ENCODE measurements at places on chromosomes 3 and 15.

DNA sequence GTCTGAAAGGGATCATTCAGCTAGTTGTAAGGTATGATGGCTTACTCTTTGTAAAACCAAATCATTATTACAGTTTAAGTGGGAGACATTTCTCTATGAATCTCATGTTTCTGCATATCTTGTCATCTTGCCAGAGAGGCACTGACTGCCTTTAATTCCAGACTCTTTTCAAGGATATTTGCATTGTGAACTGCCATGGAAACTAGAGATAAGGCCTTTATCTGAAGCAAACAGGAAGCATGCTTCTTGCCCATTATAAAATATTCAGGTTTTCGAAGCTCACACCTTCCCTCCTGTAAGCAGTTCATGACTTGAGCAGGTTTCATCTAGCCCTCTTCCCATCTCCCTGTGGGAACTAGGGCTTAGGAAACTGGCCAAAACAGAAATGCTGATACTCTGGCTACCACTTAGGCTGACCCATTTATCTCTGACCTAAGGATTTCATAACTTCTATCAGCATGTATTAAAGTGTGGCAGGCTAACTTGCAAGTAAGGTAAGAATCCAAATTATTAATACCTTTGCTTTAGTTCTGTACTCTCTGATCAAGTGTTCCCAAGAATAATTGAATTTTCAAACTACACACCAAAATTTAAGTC, 326.6 kb upstream of the ALCAM start:
- no peak for DNase-seq

DNA sequence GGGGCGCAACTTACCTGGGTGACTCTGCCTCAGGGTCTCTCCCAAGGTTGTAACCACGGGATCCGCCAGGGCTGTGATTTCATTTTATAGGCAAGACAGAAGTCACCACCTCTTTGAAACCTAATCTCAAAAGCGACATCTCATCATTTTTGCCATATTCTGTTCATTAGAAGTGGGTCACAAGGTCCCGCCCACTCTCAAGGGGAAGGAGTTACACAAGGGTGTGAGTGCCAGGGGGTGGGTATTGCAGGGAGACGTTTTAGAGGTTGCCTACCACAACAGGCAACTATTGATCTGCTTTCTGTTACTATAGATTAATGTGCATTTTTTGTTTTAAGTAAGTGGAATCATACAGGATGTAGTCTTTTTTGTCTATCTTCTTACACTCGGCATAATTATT, 56.6 kb upstream of the ADPGK start:
- no peak for DNase-seq

DNA sequence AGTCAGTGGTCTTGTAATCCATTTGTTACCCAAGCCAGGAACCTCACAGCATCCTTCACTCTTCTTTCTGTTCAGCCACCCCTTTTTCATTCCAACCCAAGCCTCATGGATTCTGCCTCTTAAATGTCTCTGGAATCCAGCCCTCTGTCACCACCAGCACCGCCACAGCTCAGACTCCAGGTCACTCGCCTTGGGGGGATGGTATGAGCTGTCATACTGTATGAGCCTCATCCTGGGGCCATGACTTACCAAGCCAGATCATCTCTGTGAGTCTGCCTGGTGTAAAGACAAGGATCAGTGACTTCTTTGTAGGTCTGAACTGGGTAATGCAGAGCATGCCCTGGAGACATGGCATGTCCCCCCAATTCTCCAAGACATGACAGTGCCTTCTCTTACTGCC, 79.6 kb downstream of the PGPEP1L start:
- DNase-seq: no peak

GRCh38 chr15:50145451-50145872, 26.4 kb upstream of the ATP8B4 start:
- no peak for DNase-seq

GRCh38 chr3:139458348-139458747, 18.0 kb downstream of the RBP2 start:
- DNase-seq: no peak

DNA sequence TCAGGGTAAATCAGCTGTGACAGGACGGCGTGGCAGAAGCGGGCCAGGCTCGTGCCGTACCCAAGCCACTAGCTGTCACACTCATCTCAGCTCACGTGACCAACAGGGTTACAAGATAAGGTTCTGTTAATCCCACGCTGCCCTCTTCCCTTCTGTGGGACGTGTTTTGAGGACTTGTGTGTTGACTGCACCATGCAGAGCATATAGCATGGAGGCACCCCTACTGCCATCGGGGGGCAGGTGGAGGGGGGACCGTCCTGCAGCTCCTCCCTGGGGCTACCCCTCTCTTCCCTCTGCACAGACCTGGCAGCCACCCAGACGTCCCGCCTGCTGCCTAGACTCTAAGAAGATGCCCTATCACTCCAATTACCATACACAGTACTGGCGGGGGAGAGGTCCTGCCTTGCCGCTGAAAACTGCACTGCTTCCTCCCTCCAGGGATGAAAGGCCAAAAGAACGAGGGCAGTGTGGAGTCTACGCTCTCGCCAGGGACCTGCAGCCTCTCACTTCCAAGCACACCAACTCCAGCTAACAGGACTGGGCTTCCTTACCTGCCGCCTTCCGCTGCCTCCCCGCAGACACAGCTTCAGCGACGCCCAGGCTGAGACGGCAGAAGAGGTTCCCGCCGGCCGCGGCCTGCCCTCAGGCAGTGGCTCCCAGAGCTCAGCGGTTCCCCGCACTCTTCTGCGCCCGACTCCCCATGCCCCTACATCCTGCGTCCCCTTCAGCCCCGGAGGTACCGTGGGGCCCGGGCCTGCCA, at the start of gene TNK2:
Gene TNK2, minus strand, starts transcription at position 618 of the 760 bp plus-strand sequence. CDS start 19,963 bp downstream, outside the sequence.
- peak; percentile 45 for DNase-seq

- DNase-seq: no peak
Observed at GRCh38 chr15:38085114-38085513, 150.7 kb downstream of the TMCO5A start.

DNA sequence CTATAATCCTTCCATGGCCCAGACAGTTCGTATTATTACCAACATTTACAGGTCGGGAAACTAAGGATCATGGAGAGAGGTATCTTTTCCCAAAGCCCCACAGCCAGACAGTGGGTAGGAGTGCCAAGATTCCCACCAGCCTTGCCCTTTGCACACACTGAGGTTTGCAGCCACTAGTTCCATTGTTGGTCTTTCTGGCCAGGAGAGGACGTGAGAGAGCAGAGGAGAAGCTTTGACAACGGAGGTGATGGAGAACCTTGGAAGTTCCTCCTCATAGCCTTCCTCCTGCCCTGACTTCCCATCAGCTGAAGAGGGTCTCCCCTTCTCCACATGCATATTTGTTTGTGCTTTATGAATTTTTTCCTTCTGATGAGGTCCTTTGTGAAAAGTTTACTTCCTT, 50.5 kb upstream of the PLCL2 start:
- DNase-seq: no peak

- DNase-seq: no peak
Observed at GRCh38 chr3:139388821-139389551, 461 bp downstream of the COPB2 start.

GRCh38 chr15:20294651-20295237, 246.9 kb downstream of the GOLGA6L6 start:
- DNase-seq: no peak

- no peak for DNase-seq
Observed at GRCh38 chr15:65423976-65424679, 1.4 kb upstream of the IGDCC4 start.

GRCh38 chr3:145767909-145768308, 393.1 kb downstream of the PLOD2 start:
- no peak for DNase-seq

DNA sequence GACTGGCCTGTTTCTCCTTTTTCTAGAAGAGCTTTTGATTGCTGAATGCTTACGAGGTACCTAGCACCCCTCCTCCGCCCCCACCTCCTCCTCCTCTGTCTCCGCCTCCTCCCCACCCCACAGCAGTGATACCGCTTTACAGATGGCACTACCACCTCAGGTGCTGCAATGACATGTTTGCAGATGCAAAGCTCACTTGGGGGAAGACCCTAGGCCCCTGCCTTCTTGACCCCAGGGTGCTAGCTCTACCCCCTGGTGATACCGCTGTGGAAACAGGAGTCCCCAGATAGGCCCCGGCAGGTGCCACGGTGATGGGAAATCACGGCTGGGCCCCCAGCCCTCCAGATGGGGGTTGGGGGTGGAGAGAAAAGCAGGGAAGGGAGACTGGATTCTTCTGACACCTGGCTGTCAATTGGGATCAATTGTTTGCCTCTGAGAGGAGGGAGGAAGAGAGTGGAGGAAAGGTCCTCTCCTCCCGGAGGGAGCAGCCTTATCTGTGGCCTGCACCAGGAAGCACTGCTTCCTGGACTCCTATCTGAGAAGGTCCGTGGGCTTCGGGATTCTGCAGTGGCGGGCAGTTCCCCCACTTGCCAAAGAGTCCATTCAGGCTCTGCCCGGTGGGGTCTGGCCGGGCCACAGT, 37.6 kb downstream of the DNASE1L3 start:
- no peak for DNase-seq

GRCh38 chr3:4245671-4246070, 57.5 kb upstream of the SETMAR start:
- DNase-seq: no peak

- DNase-seq: no peak
Observed at GRCh38 chr15:74251131-74251811, 15.1 kb downstream of the CCDC33 start.

- DNase-seq: no peak
Observed at GRCh38 chr3:14880447-14881106, 61.8 kb downstream of the FGD5 start.

- DNase-seq: no peak
Observed at GRCh38 chr3:138748190-138748589, 86.5 kb downstream of the PIK3CB start.

DNA sequence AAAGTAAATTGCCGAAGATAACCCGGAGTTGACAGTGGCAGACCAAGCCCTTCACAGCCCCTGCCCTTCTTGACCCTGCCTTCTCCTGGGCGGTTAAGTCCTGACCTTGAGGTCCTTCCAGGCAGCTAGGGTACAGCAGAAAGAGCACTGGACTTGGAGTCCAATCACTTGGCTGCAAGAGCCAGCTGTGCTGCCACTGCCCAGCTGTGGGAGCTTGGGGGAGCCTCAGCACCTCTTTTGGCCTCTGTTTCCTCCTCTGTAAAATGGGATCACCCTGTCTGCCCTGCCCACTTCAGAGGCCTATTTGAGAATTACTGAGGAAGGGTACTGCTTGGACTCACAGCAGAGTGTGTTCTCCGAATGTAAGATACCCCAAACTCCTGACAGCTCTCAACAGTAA, 66.2 kb upstream of the SMAD6 start:
- DNase-seq: no peak

GRCh38 chr15:66578286-66578875, 12.6 kb upstream of the LCTL start:
- DNase-seq: no peak
